ENCODE measurements at places on chromosomes 5 and 9.

- peak; percentile 52 for DNase-seq
These were observed 173.5 kb downstream of the TRIM32 start for GRCh38 chr9:116860509-116861120.

GRCh38 chr5:107389775-107390148 lies 281.0 kb downstream of the EFNA5 start:
- DNase-seq = peak; percentile 54

DNA sequence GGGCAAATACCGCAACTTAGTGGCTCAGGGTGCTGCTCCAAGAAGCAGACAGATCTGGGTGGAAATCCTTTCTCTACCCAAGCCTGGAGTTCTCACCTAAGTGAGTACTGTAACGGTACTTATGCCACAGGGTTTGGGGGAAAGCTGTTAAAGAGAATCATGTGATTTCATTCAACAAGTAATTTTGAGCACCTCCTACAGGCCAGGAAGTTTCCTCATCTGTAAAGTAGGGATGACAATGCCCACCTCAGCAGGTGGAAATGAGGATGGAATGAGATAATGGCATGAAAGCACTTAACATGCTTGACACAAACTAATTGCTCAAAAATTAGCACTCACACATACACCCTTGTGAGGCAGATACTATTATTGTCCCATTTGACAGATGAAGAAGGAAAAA lies 114.1 kb downstream of the JAKMIP2 start:
- no peak for DNase-seq

DNA sequence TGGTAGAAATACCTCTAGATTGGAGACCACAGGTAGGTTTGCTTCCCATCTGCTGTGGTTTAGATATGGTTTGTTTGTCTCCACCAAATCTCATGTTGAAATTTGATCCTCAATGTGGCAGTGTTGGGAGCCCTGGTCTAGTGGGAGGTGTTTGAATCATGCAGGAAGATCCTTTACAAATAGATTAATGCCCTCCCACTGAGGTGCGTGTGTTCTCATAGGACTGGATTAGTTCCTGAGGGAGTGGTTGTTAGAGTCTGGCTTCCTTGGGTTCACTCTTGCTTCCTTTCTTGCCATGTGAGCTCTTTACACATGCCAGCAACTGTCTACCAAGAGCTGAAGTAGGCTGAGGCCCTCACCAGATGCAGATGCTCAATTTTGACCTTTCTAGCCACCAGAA lies 391.1 kb upstream of the GRIA1 start:
- DNase-seq = no peak

DNA sequence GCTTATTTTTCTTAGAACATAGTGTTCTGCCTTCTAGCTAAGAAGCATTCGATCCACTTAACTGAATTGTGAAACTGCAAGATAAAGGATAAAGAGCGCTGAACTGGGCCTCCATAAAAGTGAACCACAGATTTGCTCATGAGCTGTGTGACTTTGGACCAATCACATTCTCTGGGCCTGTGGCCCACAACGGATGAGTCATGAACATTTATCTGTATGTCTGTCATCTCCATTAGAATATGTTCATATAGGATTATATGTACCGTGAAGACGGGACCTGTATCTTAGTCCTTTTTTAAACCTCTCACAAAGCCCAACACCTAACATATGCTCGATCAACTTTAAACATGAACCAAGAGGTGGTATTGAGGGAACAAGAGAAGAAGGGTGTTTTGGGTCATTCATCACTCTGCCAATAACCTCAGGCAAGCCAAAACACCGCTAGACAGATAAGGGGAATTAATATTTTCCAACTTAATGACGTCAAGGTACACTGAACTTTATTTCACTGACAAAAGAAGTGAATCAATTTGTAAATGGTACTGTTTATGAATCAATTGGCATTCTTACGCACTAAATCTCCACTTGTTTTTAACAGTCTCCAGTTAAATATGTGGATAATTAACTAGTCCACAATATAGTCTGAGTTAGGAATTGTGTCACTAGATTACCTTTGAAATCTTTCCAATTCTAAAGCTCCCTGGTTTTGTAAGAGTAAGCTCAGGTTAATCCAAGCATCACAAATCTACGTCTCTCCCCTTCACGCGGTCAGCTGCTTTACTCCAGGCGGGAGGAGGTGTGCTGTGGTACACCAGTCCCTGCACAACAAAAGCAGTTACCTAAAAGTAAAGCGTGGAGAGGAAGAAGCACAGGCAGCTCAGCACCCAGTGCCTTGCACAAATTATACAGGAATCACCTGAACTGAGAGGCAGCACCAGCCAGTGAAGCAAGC lies 1.6 kb downstream of the TMEM245 start:
- peak; percentile 52 for DNase-seq

GRCh38 chr5:58044166-58044565 lies 415.7 kb downstream of the PLK2 start:
- DNase-seq = no peak

- no peak for DNase-seq
These were observed 136.4 kb downstream of the KDM4C start for GRCh38 chr9:6894135-6894534.

DNA sequence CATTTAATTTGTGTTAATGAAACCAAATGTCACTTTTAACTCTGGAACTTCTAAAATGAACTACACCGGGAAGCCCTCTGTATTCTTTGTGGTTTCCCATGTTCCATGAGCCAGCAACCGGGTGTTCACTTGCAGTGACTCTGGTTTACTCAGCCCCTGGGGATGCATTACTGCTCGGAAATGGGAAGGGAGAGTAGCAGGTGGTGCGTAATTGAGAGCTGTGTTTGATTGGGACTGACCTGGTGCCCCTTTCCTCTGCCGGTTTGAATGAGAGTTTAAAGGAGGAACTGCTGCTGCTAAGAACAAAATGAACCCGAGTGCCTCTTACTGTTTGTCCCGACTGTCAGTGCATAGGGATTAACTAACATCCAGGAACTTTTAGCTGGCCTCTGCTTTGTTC lies 100.1 kb upstream of the DHFR start:
- DNase-seq = peak; percentile 51

DNA sequence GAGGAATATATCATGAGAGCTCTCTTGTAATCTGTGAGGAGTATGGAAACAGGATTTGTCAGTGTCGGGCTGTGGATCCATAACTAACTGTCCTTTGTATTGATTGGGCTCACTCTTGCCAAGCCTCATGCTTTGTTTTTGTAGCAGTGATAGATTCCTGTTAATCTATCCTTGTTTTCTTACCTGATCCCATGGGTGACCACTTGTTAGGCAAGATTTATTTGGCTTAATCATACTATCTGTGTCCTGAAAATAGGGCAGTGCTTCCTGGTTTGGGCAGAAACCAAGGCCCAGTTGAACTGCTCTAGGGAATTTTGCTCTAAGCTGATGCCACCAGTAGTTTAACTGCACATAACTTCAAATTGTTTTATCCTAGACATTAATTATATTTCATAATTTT lies 6.1 kb downstream of the NDFIP1 start:
- DNase-seq = no peak

- DNase-seq = no peak
These were observed 95.0 kb downstream of the MACIR start for GRCh38 chr5:103353581-103353980.

DNA sequence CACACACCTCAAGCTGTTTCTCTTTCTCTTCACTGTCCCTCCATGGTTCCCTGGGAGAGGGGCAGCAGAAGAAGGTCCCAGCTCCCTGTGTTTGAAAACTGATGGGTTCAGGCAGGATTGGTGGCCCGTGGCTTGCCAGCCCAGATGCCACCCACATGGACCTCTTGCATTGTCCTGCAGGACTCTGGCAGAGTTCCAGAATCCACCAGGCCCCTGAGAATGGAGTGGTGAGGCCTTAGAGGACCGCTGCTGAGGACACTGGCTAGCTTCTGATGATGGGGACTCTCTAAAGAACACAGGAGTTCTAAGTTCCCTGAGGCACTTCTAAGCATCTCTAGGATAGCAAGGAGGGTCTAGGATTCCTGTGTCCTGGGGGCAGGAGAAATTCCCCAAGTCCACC lies 24.8 kb downstream of the CTSL start:
- no peak for DNase-seq

DNA sequence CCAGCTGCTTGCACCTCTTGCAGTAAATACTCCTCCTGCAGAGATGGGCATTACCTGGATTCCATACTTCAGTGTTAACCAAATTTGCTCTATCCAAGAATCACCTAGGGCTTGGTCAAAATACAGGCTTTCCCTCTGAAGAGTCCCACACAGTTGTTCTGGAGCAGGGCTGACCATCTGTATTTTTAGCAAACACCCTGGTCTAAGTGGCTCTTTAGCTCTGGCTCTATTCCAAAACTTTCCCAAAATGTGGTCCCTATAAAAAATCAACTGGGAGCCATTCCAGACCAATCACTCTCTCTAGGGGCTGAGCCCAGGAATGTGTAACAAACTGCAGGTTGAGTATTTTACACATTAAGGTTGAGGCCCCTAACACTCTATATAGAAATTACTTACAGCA lies 153.7 kb downstream of the SPOCK1 start:
- DNase-seq = no peak

DNA sequence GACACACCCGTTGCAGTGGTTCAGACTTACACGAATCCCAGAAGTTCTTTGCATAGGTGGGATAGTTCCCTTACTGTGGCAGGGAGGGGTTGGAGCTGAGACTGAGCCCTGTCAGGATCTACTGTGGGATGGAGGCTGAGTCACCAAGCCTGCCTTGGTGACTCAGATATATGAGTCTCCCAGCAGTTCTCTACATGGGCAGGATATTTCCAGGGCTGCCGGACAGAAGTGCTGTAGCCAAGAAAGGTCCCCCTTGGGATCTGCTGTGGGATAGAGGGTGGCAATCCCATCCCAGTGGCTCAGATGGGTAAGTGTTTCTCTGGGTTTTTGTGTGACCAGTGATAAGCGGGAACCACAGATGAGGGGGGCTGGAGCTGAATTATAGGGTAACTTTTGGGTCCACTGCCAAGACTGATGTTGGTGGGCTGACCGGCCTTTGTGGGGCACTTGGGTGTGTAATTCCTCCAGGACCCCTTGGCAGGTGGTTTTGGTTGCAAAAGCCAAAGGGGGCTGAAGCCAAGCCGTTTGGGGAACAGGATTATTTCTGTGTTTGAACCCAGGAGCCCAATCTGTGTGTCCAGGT lies 18.7 kb downstream of the XRCC4 start:
- DNase-seq = no peak

DNA sequence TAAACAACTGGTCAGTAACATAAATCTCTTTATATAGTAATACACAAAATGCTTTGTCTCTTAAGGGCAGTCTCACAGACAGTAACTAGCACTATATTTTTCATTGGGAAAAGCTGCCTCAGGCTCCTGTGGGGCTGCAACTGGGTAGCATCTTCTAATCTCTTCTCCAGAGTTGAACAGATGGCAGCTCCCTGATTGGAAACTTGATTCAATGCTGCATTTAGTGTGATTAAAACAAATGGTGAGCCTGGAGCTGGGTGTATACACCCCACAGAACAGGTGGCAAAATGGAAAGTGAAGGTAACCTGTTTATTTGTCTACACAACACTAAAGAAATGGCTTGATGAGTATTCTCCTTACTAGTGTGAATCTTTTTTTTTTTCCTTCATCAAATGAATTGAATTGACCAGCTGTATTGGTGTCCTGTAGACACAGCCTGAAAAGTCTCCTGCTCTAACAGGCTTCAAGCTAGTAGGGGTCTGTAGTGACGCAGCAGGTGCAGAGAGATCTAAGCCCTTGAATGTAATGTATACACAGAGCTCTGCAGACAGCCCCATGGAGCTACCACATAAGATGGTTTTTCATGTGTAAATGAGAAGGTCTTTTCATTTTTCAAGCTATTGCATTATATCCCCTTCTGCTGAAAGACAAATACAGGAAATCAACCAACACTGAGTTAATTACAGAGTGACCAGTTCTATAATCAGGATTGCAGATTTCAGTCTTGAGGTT lies 43.3 kb downstream of the IZUMO3 start:
- DNase-seq = no peak

GRCh38 chr9:5695860-5696259 lies 67.0 kb downstream of the RIC1 start:
- no peak for DNase-seq

DNA sequence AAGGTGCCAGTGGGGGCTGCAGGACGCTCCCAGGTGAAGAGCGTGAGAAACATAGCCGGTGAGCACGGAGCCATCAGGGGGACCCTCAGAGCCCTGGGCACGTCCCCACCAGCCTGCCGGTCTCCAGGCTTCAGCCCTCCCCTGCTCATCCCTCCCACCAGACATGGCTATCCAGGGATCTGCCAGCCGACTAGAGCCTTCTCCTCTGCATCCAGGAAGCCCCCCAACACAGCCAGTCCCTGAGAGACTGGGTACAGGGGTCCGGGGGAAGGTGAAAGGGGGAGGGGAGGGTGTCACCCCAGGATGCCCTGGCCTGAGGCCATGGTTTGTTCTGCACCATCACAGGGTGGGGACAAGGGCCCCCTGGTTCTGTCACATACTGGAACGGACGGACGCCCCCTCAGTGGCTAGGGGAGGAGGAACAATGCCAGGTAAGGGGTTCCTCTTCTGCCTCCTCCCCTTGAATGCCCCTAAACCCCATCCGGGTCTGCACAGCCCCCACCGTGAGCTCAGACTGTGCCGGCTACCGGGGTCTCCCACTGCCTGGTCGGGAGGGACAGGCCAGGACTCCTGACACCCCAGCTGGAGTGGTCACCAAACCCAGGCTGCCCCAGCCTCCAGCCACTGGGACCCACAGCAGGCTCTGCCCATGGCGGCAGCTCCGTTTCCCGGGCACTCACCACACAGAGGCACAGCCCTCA lies 34.3 kb downstream of the NACC2 start:
- no peak for DNase-seq

DNA sequence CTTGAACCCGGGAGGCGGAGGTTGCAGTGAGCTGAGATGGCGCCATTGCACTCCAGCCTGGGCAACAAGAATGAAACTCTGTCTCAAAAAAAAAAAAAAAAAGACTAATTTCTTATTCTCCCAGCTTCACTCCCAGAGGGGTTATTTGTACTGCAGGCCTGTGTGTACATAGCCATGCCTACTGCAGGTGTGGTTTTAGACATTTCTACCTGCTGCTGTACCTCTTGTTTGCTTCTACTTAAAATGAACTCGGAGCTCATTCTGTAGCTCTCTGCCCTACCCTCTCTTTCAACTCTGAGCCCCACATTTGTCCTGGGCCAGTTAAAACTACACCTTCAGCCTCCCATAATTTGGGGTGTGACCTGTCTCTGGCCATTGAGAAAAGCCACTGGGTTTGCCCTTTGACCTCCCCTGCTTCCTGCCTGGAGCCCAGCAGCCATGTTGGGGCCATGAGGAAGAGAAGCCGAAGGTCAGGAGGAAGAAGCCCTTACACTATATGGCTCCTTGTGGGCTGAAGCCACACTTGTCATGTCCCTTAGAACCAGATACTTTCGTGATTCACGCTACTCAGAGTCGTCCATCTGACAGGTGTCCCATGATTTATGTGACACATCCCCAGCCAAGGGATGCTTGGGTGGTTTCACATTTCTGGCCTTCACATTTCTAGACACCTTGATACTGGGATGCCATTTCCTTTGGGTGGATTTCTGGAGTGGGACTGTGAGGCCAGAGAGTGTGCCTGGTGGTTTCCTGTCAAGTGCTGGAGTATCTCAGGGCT lies 9.4 kb upstream of the CARD19 start:
- DNase-seq = no peak

DNA sequence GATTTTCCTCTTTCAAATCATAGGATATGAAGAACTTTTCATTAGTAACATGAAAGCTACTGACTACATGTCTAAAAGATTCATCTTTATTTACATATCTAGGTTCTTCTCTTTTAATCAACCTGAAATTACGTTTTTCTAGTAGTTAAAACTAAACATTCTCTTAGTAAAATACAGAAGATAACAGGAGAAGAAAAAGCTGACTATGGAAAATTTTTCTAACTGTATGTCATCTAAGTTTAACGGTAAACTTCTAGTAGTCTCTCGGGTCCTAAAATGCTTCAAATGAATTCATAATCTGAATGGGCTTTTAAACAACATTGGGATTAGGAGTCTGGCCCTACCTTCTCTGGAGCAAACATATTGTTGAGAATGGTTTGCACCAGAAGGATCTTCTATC lies 151.9 kb downstream of the PDE4D start:
- no peak for DNase-seq
